Epithelial cell of esophagus (primary cell): ENCODE measurements at places on chromosomes 2 and 18.
A peak's percentile ranks its signal among the peaks of the same experiment; 100 is the strongest.

GRCh38 chr2:38806015-38806732 lies 28.2 kb downstream of the GEMIN6 start:
- DNase-seq, result no peak

GRCh38 chr18:60044290-60045006 lies 144.7 kb downstream of the PMAIP1 start:
- DNase-seq, result peak; percentile 81

DNA sequence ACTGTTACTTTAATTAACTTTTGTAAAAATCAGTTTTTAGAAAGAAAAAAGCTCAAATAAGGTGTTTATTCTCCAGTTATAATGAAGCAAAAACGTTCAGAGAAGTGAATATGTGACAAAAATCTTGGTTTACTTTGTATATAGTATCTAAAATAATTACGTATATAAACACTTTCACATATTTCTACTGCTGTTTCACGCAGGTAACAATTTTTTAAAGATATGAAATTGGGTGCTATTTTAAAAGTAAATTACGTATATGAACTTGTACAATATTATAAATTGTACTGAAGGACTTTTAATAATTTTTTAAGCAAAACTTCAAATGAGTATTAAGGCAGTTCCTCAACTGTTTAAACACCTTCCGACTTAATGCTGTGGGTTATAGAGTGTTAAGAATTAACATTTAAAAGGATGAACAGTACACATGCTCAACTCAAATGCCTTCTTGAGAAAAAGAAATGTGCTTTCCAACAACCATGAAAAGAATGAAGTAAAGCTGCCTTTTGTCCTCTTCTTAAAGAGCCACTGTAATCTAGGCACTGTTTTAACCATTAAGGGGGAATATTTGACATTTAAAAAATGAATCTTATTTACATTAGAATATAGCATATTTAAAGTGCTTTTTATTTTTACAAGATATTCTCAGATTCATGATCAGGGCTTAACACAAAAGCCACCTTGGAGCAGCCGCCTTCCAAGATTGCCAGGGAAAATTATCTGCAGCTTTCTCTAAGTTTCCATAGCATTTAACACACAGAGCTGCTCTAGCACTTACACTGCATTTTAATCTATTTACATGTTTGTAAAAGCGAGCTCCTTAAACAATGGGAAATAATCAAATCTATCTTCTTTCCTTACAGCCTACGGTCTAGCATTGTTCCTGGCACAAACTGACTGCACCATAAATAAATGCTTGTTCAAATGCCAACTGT lies 56.5 kb upstream of the CDKL4 start:
- no peak for DNase-seq

- DNase-seq, result no peak
Observed at GRCh38 chr2:59804732-59805131, 748.7 kb downstream of the BCL11A start.

DNA sequence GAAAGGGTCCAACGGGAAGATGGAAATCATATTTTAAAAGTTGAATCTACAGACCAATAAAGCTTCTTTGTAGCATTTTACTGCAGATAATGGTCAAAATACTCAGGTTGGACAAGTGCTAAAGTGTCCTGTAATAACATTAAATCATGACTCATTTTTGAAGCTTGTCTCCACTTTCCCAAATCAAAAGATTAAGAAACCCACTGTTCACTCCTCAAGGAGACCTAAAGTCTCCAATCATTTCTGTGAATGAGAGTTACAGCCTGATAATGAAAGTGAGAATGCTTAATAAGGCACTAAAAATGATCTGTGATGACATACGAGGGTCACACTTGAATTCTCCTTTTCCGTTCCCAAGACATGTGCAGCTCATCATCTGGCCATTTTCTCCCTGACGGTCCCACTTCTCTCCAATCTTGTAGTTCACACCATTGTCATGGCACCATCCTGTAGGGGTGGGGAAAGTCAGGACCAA lies 53.4 kb downstream of the ATIC start:
- no peak for DNase-seq

- no peak for DNase-seq
Observed at GRCh38 chr2:226131299-226131784, 668.3 kb downstream of the IRS1 start.

- no peak for DNase-seq
Observed at GRCh38 chr2:39567507-39567906, 98.2 kb upstream of the TMEM178A start.

- DNase-seq, result no peak
Observed at GRCh38 chr2:229798446-229799155, 84.2 kb upstream of the DNER start.

DNA sequence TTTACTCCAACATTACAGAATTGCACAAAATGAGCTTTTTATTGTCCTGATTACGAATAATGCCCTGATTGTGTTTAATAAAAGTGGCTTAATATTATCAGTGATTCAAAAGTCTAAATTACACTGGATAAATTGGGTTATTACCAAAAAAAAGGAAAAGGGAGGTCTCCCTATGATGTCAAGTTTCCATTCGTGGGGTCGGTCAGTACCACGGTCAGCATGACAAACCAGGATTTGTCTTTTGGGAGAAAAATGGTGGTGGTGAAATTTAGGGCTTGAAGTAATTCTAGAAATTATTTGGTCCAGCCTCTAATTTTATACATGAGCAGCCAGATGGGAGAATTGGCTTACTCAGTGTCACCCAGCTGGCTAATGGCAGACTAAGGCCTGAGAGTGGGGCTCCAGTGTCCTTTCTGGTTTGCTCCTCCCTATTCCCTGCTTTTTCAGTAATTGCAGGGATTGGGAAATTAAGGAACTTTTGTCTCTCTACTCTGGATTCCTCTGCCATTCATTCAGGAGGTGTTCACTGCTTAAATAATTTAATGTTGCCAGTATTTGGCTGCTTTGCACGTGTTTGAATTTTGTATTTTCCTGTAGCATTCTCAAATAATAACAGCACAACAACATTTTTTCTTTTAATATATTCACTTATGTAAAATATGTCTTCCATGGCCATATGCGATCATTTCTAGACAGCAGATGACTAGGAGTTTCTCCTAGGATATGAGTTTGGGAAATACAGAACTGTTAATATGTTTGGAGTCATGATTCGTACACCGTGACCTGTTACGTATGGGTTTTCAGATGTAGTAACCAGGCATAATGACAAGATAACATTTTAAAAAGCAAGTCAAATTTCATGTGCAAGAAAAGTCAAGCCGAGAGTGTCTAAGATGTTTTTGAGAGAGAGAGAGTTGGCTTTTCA lies 128.9 kb upstream of the NOSTRIN start:
- no peak for DNase-seq

- no peak for DNase-seq
Observed at GRCh38 chr2:71783815-71784214, 330.5 kb downstream of the DYSF start.

- DNase-seq, result no peak
Observed at GRCh38 chr2:24971286-24971535, 544 bp downstream of the DNAJC27 start.

DNA sequence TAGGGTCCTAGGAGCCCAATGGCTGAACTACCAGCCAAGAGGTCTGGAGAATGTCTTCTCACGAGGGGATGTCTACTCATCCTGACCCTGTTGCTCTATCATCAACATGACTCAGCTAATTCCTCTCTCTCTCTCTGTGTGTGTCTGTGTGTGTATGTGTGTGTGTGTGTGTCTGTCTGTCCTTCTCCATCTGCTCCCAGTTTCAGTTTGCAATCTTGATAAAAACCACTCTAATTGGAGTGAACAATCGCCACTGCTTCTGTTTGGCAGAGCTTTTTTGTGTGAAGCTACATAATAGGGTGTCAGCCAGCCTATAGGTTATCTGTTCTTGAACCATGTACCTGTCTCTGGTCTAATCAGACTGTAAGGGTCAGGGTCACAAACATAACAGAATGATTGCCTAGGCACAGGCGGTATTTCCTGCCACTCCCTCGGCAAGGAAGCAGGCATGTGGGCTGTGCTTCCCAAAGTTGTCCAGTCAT lies 219.8 kb downstream of the SH3BP4 start:
- DNase-seq, result peak; percentile 34

- peak; percentile 49 for DNase-seq
Observed at GRCh38 chr2:155310589-155310988, 612.1 kb downstream of the KCNJ3 start.

DNA sequence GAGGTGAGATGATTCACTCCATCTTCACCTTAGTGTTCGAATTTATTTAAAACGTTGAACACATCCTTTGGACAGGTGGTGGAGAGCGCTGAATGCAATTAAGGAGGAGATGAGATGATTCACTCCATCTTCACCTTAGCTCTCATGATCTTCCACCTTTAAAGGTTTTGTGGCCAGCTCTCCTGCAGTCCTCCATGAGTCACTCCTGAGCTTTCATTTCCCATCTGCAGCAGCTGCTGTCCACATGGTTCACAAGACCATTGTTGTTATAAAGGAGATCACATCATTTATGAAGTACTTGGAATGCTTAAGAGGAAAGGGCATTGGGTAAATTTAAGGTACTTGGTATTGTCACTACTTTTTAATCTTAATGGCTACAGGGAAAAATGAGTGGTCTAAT lies 298.5 kb downstream of the PAX3 start:
- DNase-seq, result peak; percentile 59

GRCh38 chr2:68237404-68237803 lies 14.9 kb downstream of the PPP3R1 start:
- DNase-seq, result no peak

DNA sequence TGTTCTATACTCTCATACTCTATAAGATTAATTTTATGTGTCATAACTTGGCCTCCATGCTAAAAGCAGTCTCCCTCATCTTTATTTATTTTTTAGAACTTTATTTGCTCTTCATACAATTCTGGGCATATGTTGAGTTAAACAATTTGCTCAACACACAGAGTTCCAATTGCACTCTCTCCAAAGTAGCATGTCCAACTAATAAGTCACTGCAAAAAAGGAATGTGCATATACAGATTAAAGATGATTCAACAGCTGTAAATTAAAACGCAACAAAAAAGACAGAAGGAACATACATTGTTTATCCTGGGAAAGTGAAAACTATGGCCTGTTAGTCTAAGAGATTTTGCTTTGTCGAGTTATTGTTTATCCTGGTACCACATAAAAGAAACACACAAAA lies 277.7 kb upstream of the ACVR2A start:
- DNase-seq, result peak; percentile 40

- no peak for DNase-seq
Observed at GRCh38 chr2:10906926-10907625, 4.7 kb upstream of the KCNF1 start.

- DNase-seq, result peak; percentile 21
Observed at GRCh38 chr2:229129738-229130371, 141.2 kb downstream of the PID1 start.

DNA sequence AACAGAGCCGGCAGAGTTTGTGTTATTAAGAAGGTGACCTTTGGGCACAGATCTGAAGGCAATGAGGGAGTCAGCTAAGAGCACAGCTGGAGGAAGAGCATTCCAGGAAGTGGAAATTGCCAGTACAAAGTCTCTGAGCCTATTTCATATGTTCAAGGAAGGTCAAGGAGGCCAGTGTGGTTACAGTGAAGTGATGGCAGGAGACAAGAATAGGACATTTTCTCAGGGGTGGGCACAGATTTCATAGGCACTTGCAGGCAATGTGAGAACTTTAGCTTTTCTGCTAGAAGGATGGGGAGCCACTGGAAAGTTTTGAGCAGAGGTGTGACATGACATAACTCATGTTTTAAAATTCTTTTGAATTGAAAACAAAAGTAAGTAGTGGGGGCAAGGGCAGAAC lies 50.3 kb downstream of the ARHGAP25 start:
- no peak for DNase-seq

DNA sequence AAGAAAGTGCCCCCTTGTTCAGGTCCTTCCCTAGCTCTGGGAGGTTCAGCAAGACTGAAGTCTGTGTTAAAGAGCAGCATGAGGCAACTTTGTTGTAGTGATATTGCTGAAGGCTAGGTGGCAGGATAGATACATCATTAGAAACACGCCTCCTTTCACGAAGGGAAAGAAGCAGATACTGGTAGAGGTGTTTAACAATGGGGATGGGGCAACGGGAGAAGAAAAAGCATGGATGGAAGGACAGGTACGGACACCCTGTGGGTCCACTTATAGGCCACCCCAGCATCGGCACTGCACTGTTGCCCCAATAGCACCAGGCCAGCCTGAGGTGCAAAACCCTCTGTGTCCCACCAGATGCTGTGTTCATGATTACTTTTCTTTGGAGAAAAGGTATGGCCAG lies 3.5 kb upstream of the IGFBP5 start:
- DNase-seq, result peak; percentile 77

DNA sequence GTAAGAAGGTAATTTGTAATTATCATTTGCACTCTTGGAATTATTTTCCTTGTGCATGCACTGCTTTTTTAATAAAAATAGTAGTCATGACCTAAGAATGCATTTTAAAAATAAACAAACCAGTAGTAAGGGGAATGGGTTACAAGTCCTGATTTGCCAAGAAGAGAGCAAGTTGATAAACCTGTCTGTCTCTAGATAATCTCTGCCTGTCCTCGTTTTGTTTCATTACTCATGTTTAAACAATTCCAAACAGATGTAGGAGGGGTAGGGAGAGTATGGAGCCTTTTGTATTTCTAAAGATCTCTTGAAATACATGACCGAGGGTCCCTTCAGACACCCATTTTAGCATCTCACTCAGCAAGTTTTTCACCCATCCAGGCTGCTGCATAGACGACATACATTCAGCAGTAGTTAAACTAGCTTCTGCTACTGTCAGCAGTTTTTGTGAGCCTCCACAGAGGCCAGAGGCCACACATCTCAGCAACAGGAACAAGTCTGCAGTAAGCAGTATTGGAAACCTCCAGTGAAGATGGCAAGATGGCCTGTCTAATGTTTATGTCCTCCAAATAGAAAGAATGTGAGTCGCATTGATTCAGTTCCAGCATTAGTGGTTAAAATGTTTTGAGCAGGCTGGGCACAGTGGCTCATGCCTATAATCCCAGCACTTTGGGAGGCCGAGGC lies 2.3 kb upstream of the EXOC6B start:
- DNase-seq, result peak; percentile 94
